Mammary epithelial cell (primary cell): ENCODE measurements at places on chromosomes 1 and 21. TPM values are rescaled to one million over a fixed set of nuclear protein-coding genes. Genes with fewer than 3 reads are reported as not detected.

- DNase-seq, result peak; percentile 74
These were observed 91.8 kb upstream of the NGF start for GRCh38 chr1:115429884-115430283.

GRCh38 chr1:239725933-239726332 is 339.6 kb downstream of the CHRM3 start:
- DNase-seq, result no peak

The ATP6V1G3 gene
- total RNA-seq, result not detected

- DNase-seq, result no peak
These were observed 31.2 kb downstream of the PTPRU start for GRCh38 chr1:29267321-29268070.

The SLC9C2 gene
- total RNA-seq, result not detected

DNA sequence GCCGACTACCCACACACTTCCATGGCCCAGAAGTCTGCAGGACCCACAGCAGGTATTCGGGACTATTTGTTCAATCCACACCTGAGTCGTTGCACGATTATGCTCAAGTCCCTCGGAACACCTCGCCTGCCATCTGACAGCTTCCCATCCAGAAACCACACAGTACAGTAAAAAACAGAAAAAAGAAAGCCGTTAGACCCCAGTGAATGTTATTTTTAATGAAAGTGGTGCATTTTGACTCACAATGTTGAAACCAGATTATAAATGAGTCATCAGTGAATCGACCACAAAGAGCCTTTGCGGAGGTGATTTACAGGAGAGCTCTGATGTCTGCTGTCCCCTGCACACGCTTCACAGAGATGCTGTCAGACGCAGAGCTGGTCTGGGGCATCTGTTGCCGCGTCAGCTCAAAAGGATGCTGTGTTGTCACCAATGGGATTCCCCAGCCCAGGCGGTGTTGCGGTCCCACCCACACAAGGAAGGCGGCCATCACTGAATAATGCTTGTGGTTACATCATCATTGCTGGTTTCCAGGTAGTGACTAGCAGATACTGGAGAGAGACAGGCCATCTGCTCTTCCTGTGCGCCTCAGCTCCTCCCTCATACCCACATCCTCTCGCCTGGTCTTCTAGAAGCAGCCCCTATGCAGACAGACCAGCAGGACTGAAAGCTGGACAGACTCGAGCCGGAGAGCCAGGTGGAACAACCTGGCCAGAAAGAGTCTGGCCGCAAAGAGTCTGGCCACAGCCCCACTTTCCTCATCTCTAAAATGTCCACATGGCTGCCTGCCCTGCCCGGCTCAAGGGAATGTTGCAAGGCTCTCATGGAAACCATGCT is 116.8 kb downstream of the TOMM20 start:
- DNase-seq, result peak; percentile 100

DNA sequence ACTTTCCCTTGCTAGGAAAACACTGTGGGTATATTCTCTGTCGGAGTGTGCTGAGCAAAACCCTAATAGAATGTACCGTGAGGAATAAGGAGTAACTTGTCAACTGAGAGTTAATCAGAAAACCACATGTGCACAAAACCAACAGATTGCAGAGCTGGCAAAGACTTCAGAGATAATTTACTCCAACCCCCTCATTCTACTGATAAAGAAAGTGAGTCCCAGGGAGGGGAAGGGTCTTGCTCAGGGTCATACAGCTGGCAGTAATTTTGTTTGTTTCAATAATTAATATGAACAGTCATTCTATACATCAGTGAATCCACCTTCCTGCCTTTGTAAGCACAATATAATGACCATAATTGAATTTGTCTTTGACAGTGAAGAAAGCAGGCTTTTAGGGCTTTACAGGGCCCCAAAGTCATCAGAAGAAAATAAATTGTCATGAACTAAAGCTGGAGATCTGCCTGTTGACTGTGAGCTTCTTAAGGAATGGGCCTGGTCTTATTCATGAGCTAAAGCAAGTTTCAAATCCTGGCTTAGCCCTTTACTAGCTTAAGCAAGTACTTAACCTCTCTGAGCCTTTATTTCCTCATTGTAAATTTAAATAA is 67.2 kb upstream of the HOOK1 start:
- DNase-seq, result no peak
